ENCODE measurements at places on chromosomes 1 and 21.
A peak's percentile ranks its signal among the peaks of the same experiment; 100 is the strongest.

DNA sequence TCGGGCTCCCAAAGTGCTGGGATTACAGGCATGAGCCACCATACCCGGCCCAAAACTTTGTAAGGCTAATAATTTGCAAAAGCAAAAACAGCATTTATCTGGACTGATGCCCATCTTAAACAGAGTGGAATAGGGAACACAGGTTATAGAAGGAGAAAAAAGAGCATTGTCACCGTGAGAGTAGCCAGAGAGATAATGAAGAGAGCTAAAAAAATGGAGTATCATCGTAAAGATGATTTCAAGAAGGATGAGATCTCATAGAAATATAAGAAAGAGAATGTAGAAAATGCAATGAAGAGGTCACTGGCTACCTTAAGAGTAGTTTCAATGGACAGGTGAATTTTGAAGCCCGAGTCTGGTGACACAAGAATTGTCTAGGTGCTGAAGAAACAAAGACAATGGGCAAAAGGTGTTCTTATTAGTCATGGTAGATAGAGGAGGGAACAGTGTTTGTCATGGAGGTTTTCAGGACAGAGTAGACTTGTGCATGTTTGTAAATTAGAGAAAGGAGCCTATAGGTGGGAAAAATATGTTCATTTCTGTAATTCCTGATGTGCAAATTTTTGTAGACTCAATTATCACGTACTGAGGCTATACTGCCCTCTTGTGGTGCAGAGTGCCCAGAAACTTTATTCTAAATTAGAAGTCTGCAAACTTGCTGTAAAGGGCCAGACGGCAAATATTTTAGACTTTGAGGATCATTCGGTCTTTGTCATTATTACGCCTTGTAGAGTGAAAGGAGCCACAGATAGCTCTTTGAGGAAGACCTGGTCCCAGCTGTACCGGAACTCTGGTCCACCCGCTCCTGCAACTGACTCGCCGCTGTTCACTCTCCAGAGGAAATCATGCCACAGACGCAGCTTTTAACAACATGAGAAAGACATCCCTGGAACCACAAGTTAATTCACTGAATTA, 8.1 kb upstream of the TMEM183A start:
- DNase-seq: peak; percentile 41

DNA sequence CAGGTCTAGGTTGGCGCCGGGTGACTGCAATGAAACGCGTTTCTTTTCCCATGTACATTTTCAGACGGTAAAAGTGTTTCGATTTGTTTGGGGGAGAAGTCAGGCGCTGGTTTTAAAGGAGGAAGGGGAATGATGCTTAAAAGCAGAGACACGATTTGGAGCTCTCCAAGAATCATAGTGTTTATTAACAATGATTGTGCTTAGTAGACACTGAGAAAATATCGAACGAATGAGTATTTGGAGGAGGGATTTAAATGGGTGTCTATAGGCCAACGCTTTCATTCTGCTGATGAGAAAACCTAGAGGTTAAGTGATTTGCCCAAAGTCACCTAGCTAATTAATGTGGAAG, 36.9 kb upstream of the JAK1 start:
- no peak for DNase-seq

- DNase-seq: no peak
These were observed 877.7 kb upstream of the PRMT6 start for GRCh38 chr1:106178791-106179190.

DNA sequence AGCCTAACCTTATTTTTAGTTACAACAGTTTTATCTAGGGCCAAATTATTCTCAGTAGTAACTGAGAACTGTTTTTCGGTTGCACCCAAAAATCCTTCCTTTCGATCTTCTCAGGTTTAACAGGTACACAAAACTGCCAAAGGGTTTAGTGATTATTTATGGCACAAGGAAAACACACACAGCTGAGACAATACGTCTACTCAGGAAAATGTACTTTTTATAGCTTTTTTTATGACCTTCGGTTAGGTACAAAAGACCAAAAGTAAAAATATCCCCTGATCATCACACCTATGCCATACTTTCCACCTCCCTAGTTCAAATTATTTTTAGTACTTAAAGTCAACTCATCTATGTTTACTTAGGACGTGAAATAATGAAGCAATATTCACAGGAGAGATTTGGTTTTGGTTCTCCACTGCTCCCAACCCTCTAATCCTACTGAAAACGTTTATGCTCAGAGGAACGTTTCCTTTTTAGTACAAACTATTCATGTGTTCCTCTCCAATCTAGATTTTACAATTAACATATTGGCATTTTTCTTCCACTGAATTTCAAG, 48.7 kb downstream of the TTLL7 start:
- no peak for DNase-seq

DNA sequence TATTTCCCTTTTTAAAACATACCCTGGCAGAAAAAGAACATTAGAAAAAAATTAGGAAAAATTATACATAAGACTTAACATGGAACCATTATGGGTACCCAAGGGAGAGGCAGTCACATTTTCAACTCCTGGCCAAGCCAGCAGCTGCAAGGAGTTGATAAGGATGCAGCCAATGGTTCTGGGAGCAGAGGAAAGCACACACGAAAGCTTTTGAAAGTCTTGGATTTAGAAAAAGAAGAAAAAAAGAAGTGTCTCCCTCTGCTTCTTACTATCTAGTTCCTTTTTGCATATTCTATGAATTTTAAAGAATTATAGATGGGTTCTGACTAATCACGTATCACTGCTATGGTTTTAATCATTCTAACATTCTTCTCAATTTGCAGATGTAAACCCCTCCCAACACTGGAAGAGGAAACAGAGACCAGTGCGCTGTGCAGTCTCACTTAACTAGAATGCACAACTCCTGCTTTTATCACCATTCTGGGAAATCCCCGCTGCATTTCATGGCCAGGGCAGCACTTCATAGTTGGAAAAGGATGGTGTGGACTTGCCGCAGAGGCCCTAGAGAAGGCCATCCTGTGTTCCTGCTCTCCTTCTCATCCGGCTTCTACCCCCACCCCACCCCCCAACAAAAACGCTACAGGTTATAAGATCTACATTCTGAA, 2.7 kb upstream of the CD58 start:
- no peak for DNase-seq

GRCh38 chr1:70327306-70328076, 27.0 kb downstream of the ANKRD13C start:
- no peak for DNase-seq

GRCh38 chr1:40652979-40653378, 12.5 kb downstream of the RIMS3 start:
- no peak for DNase-seq

GRCh38 chr1:92503043-92503925, 16.6 kb upstream of the GFI1 start:
- DNase-seq: no peak

GRCh38 chr1:25063591-25064416, 133.7 kb upstream of the RUNX3 start:
- no peak for DNase-seq

GRCh38 chr1:12296623-12297022, 66.8 kb downstream of the VPS13D start:
- no peak for DNase-seq

GRCh38 chr1:43172527-43172972, 420 bp downstream of the CFAP57 start:
- peak; percentile 81 for DNase-seq

DNA sequence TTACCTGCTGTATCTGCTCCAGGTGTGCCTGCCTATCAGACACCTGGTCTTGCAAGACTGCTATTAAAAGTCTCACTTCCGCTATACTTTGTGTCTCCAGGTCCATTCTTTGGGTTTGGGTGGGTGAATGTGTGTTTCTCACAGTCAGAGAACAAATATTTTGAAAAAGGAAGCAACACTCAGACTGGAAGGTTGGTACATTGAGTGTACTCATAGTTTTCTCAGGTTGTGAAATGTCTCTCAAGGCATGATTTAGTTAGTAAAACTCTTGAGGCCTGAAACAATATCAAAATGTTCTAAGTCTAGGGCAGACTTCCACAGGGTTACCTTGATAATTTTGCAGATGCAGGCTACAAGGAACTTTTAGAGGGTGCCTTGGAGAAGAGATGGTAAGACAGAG, 429.9 kb upstream of the ZRANB2 start:
- DNase-seq: no peak

DNA sequence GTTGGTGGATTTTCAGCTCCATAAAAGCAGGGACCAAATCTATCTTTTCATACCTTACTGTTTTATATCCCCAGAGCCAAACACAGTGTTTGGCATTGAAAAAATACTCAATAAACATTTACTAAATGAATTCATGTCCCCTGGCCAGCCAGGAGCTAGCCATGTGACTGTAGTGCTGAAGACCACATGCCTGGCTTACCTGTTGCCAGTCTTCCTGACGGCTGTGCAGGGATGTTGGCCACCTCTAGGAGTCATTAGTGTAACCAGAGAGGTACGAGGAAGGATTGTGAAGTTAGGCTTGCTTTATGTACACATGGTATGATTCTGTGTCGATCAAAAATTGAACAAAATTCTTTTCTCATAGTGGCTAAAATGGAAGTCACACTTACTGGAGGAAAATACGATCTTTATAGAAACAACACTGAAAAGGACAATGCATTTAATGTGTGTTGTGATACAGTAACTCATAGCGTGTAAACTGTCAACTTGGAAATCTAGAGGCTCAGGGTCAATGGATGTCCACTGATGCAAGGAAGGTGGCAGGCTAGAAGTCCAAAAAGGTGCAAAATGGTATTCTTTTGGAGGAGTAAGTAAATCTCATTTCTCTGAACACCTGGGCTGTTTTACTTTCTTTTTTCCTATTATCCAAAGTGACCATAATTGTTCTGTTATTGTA, 60.9 kb downstream of the FGGY start:
- no peak for DNase-seq

DNA sequence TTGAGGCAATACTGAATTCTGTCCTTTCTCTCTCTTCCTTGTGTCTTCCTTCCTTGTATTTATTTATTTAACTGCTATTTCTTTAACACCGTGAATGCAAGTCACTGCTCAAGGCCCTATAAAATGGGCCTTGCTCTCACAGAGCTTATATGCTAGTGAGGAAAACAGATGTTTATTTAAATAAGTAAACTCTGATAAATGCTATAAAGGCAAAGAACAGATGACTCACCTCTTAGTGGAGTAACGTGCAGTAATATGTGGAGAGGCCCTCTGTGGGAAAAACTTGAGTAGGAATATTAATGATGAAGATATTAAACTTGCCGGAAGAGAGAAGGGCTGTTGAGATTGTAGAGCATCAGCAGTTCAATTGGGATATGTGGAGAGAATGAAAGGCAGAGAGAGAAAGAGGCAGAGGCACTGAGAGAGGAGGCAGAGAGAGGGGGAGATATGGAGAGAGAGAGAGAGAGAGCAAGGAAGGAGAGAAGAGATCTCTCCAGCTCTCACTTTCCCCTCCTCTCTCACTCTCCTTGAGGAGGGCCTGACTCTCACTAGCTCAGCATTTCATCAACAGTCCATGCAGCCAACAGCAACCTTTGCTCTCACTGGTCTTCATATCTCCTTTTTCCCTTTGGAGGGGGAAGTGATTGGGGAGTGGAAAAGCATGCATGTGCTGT, 322.2 kb downstream of the LMX1A start:
- no peak for DNase-seq

DNA sequence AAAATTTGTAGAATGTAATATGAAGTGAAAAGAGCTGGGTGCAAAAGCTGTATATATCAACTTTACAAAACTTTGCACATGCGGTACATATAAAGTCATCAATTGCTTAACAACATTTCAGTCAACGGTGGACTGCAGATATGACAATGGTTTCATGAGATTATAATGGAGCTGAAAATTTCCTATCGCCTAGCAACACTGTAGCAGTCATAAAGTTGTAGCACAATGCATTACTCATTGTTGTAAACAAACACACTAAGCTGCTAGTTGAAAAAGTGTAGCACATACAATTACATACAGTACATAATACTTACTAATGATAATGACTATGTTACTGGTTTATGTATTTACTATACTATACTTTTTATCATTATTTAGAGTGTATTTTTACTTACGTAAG, 64.0 kb downstream of the RGS7 start:
- no peak for DNase-seq

DNA sequence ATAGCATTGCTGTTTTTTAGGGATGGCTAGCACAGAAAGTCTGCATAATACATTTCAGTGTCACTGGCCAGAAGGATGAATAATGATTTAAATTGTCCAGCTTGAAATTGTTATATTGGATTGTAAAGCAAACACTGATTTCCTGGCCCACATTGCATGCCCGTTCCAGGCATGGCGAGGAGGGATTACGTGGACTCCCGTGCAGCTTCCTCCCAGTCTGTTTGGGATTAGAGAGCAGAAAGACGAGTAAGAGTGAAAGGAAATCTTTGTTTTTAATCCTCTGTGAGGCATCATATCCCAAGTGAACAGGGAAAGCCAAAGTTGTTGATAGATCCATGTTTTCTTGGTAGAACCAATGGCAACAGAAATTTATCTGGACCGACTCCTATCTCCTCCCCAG, 8.4 kb downstream of the TRIM58 start:
- no peak for DNase-seq

DNA sequence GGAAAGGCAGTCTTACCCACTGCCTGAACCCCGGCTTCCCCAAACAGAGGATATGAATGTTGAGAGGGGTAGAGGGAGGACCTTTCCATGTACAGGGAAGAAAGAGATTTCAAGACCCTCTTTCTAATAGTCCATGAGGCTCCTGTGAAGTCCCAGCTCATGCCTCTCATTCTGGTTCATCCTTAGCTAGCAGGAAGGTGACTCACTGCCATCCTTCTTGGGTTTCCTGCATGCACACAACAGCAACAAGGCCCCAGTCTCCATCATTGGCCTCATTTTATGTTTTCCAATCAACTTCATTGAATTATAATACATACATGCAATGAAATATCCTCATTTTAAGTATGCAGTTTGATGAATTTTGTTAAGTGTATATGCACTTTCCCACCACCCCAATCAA, 46.2 kb downstream of the SYT2 start:
- no peak for DNase-seq

GRCh38 chr21:42230178-42230577, 11.2 kb downstream of the ABCG1 start:
- no peak for DNase-seq

DNA sequence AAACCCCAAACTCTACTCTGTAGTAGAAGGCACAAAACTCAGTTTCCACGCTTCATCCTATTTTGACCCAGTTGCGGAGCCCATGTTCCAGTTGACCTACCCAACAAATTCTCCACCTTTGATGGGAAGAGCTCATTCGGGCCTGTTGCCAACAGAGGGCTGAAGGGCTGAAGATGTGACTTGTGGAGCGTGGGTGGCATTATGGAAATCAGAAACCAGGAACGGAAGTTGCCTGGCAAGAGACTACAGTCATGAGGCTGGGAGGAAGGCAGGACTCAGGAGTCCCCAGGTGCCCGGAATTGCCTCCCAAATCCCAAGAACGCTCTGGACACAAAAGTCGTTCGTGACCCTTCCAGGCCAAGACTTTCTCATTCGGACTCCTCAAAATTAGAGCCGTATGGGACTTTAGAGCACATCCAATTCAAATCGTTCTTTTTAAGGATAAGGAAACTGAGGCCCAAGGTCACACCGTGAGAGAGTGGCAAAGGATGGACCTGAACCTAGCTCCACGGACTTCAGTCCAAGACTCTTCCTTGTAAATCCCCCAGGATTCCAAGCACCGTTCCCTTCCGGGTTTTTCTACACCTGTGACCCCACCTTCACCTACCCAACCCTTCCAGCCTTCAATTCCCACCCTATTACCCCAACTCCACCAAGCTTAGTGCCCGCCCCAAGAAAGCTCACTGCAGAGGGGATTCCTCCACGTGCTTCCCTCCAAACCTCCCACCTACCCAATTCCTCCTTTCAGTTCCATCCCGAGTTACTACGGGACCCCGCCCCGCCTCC, 739 bp downstream of the SMG5 start:
- peak; percentile 39 for DNase-seq

- peak; percentile 21 for DNase-seq
These were observed 69.0 kb downstream of the GADD45A start for GRCh38 chr1:67753776-67754525.
